ENCODE measurements at places on chromosomes 3 and 15.
A peak's percentile ranks its signal among the peaks of the same experiment; 100 is the strongest.

GRCh38 chr3:141302364-141303141, 65.8 kb upstream of the ZBTB38 start:
- DNase-seq, result no peak

DNA sequence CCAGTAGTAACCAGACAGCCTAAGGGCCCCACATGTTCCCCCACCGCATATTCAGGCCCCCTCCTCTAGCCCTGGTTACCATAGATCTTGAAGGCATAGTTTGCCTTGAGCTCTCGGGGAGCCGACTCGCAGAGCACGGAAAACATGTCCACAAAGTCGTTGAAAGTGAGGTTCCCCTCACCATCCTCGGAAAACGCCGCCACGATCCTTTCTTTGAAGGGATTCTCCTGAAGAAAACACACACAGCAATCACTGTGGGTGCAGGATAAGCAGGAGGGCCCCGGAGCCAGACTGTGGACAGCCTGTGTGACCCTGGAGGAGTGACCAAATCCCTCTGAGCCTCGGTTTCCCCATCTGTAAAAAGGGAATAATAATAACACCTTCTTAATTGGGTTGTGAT, 16.8 kb downstream of the SH2D7 start:
- DNase-seq, result no peak

- no peak for DNase-seq
These were observed 36.0 kb downstream of the SHQ1 start for GRCh38 chr3:72812201-72812600.

DNA sequence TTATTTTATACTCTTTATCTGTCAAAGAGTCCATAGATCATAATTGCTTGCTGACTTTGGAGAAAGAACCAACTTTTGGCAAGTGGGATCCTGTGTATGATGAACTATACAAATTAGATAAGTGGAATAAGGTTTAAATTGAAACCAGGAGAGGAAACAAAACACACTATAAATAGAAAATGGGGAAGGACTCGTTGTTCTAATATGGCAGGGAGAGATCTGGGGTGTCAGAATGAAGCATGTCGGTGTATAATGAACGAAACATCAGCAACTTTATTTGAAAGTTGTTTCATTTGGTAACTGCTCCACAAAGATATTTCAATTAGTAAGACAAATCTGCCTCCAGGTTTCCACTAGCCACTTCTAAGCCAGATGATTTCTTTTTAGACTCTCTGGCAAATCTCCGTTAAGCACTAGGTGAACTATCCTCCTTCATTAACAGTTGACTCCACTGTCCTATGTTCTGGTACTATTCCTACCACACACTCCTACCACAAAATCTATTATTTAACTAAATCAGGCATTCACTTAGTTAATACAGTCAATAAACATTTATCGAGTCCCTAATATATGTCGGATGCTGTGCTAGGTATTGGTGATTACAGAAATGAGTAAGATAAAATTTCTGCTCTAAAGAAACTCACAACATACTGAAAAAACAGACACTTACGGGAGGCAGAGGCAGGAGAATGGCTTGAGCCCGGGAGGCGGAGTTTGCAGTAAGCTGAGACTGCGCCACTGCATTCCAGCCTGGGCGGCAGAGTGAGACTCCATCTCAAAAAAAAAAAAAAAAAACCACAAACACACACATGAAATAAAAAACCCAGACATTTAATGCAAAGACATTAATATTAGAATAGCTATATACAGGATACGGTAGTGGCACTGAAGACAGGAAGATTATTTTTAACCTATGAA, 20.1 kb downstream of the SLC15A2 start:
- no peak for DNase-seq

DNA sequence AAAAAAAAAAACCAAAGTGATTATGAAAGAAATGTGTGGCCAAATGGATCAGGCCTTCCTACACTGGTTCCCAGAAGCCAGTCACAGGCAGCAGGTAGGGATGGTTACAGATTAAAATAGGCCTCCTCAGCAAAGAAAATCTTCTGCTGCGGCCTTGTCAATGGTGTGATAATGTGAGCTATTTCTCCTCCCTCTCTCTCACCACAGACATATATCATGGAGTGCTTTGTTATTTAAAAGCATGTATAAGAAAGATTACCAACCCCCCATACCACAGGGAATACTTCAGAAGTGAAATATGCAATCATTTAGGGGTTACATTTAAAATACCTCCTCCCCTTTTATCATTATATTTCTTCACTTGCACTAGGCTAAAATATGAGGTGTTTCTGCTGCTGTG, 32.2 kb upstream of the LRTM1 start:
- no peak for DNase-seq

DNA sequence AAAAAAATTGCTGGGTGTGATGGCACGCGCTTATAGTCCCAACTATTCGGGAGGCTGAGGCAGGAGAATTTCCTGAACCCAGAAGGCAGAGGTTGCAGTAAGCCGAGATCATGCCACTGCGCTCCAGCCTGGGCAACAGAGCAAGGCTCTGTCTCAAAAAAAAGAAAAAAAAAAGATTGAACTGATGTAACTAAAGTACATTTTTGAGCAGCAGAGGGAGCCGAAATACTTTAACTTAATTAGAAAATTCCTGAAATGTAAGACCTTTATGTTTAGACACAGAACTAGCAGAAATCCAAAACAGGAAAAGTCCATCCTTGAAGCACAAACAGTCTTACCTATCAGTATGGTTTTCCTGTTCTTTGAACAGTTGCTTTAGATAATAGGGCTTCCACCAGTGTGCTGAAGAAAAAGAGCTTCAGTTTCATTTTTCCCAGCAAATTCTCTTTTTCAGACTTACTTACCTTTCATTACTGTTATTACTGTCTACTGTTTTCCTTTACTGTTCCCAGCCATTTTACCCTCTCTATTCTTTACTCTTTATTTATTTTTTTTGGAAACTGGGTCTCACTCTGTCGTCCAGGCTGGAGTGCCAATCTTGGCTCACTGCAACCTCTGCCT, 33.4 kb upstream of the ZNF609 start:
- DNase-seq, result peak; percentile 3

- DNase-seq, result no peak
These were observed 157.9 kb downstream of the RAP2B start for GRCh38 chr3:153319705-153320554.

DNA sequence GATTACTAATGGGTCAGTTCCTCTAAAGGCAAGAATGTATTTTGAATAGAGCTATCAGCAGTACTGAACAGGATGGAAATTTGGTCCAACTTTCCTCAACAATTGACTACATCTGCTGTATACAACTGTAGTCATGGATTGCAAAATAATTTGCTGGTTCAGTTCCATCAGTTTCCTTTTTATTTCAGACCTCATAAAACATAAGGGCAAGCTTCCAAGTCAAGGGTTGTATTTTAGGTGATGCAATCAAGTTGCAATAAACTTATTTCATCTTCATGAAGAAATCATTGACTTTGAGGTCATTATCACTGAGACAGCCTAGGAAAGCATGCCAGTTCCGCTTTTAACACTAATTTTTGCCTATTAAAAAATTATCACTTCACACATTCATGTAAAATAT, 90.4 kb upstream of the TSEN2 start:
- no peak for DNase-seq

DNA sequence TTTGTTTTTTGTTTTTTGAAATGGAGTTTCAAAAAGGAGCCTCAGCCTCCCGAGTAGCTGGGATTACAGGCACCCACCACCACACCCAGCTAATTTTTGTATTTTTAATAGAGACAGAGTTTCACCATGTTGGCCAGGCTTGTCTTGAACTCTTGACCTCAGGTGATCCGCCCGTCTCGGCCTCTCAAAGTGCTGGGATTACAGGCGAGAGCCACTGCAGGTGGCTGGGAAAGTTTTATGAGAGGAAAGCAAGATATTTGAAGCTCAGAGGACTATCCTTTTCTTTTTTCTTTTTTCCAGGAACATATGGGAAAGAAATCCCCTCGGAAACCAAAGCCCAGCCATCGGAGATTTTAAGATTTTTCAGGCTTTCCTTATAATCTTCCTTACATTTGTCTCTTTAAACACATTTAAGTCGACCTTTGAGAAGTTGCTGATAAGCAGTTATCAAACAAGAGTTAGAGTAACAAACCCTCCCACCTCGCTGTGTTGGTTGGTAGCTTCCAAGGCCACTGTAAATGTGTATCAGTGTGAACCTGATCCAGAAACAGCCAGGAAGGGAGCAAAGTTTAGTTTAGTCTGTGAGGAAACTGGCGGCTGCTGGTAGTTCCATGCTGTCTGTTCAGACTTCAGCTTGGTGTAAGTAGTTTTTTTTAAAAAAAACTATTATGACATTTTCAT, 34.5 kb upstream of the MAP3K13 start:
- DNase-seq, result no peak

DNA sequence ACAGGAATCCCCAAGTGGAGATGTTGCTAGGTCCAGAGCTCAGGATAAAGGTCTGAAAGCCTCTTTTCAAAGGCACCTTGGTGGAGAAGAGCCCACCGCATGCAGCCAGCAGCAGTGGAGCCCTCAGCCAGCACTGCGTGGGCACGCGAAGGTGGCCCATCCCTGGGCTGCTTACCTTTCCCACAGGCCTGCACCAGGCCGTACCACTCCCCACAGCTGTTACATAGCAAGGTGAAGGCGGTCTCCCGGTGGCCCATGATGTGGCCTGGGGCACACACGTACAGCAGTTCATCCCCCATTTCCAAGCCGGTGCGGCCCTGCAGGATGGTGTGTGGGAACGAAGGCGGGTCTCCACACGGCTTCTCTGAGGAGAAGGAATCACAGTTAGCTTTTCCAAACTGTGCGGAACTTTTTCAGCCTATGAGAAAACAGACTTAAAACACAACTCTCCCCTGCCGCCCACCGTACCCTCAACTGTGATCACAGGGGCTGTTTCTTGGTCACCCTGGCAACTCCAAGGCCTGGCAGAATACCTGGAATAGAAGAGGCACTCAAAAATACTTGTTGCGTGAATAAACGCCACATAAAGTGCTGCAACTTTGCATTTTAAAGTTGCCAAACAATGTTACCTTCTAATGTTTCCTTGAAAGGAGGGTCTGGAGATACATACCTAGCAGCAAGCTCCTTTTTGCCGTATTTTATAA, 43.7 kb downstream of the SUSD5 start:
- DNase-seq, result no peak

GRCh38 chr15:52037889-52038505, 19.0 kb downstream of the MAPK6 start:
- no peak for DNase-seq

- no peak for DNase-seq
These were observed 263.6 kb upstream of the HES1 start for GRCh38 chr3:193872265-193872753.

- peak; percentile 9 for DNase-seq
These were observed 51.9 kb downstream of the STRIT1 start for GRCh38 chr3:155241579-155241978.

DNA sequence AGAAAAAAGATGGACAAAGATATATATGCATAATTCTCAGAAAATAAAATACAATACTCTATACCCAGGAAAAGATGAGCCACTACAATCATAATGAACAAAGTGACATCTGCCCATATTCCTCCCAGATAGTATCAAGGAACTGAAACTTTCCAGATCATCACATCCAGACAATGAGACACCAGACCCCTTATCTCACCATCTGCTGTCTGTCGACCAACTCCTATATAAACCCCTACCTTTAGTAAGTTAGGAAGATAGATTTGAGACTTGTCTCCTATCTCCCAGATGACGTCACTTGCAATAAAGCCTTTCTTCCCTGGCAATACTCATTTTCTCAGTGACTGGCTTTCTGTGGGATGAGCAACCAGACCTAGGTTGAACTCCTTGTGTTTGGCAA, 1071.6 kb downstream of the PLOD2 start:
- no peak for DNase-seq

GRCh38 chr3:117562000-117562399, 852.4 kb downstream of the TUSC7 start:
- DNase-seq, result no peak

- DNase-seq, result no peak
These were observed 72.3 kb downstream of the SLC12A8 start for GRCh38 chr3:125140011-125140817.

GRCh38 chr3:124783696-124784095, 53.4 kb downstream of the UMPS start:
- DNase-seq, result no peak

DNA sequence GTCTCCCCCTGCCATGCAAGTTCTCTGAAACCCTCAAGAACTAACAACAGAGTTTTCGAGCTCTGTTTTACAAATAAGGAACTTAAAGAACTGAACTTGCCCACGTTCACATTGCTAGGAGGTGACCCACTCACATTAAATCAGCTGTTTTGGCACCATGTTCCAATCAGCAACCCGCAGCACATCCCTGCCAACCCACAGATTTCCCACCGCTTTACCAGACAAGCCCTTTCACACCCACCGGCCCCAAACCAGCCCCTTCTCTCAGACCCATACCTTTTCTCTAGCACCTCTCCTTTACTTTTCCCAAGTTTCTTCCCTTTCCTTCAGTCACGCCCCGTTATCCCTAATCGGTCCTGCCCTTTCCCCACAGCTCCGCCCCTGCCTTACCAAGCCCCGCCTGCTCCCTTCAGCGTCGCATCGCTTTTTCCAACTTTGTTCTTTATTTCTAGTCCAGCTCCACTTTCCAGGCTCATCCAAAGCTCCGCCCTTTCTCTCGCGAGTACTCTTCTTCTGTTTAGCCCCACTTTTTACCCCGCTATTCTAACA, 804 bp upstream of the BRPF1 start:
- DNase-seq, result no peak

GRCh38 chr3:107574650-107575049, 51.9 kb downstream of the BBX start:
- no peak for DNase-seq

DNA sequence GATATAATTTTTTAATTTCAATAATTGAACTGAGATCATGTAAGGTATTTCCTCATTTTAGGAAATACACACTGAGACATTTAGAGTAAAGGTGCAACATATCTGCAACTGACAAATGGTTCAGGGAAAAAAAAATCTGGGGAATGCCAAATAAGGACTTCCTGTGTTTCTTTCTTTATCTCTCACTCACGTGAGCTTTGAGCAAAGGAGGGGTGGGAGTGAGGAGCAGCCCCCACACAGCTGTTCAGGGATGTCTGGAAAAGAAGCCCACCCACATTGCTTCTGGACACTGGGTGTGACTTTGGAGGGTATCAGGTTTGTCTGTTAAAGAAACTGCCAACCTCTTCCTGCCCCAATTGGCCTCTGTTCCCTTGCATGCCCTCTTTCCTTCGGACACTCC, 5.6 kb upstream of the TP63 start:
- DNase-seq, result no peak

- DNase-seq, result no peak
These were observed 27.2 kb upstream of the ANKRD28 start for GRCh38 chr3:15825016-15825415.

DNA sequence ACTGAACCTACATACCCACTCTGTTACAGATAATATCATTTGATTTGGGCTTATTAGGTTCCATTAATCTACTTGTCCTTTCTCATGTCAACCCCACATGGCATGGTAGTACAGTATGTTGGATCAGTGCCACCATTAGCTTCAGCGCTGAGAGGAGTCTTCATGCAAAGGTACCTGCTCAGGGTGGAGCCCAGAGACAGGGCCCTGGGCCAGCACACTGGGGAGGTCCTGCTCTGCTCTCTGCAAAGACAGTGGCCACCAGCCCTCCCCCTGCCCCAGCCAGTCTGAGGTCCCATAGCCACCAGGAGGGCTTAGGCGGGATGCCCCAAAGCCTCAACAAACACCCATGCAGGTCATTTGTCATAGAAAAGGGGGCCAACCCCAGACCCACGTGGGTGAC, 71.0 kb downstream of the ATP10A start:
- no peak for DNase-seq

GRCh38 chr3:76383781-76384180, 598.4 kb upstream of the ZNF717 start:
- no peak for DNase-seq
